Fibroblast of pulmonary artery (primary cell): ENCODE measurements at places on chromosomes 7 and 10.

- no peak for DNase-seq
These were observed 52.7 kb downstream of the TASOR2 start for GRCh38 chr10:5737352-5737751.

DNA sequence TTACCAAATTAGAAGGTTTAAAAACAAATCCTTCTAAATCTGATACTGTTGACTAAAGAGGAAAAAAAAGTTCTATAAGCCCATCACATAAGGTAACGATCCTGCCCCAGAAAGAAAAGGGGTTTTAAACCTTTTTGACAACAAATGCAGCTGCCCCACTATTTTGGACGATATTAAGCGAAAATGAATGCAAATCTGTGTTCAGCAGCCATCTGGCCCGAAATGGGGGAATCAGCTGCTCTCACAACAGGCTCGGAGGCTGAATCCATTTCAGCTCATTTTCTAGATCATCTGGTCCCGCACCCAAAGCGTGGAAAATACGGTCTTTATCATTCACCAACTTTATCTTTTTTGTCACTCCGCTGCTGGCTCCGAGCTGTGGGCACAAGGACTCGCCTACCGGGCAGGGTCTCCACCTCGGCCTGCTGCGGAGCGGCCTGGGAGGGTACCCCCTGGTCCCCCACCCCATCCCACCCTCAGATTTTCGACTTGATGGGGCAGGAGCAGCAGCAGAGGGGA is 2.4 kb upstream of the EBF3 start:
- no peak for DNase-seq

DNA sequence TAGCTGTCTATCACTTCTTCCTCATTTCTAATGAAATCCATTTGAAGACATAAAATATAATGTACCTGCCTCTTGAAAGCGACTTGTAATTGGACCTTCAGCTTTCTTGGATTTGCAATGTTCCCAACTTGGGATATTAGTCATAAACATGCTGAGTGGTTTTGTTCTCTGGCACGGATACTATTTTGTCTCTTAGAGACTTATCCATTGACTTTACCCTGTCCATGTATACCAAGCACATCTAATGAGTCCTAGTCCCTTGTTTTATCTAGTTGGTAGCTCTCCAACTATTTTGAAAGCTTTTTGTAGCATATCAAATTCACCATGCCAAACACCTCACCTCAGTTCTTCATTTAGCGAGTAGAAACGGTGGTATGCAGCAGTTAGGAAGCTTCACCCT is 18.9 kb downstream of the PLEKHS1 start:
- no peak for DNase-seq

DNA sequence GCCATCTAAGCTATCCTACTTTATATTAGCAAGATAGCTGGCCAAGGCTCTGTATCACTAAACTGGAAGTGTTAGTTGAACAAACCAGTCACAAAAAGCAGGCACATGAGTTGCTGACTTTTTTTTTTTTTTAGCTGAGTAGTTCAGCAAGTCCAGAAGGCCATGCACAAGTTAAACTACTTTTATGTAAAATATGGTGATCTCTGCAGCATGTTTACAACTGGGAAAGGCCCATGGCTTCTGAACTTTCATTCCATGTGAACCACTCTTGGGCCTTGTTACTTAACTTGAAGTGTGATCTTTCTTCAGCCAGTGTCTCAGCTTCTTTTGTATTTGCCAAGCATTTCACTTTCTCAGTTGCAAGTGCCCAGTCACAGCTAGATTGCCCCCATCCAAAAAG is 78.5 kb downstream of the CALD1 start:
- DNase-seq: no peak

- DNase-seq: no peak
These were observed 24.8 kb downstream of the ARL4A start for GRCh38 chr7:12712236-12712635.

DNA sequence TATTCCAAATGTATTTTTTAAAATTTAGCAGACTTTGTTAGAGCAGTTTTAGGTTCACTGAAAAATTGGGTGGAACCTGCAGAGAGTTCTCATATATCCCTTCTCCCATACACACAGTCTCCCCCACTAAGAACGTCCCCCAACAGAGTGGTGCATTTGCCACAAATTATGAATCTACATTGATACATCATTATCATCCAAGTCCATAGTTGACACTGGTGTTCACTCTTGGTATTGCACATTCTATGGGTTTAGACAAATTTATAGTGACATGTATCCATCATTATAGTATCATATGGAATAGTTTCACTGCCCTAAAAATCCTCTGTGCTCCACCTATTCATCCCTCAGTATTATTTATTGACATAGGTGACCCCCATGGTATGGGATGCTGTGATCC is 97.3 kb upstream of the AFAP1L2 start:
- no peak for DNase-seq

DNA sequence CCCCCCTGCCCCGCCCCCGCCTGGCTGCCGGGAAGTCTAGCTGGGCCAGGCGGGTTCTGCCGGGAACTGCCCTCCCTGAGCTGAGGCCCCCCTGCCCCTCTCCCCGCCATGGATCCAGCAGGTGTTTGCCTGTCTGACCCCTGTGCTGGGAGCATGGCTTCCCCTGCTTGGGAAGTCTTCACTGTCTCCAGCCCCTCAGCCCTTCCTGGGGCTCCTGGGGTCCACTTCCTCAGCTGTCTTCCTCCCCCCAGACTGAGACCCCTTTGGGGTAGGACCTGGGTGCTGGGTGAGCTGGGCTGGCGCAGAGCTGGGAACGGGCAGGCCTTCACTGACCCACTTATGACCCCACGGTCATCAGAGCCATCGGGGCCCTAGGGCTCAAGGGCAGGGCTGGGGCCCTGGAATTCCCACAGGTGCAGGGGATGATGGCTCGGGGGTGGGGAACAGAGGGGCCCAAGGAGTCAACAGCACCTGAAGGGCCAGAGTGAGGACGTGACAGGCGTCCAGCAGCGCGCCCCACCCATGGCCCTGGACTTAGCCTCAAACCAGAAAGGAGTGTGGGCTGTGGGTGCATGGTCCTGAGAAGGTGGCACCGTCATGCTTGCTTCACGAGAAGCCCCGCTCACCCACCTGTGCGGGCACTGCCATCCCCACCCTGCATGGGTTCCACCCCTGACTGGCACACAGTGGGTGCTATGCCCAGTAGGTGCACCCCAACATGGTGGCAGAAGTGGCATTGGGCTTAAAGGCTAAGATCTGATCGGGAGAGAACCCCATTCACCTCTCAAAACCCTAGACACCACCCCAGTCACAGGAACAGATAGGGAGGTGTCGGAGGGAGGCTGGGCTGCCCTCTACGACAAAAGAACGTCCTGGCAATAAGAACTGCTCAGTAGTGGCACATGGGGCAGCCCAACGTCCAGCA is 16.2 kb upstream of the TNRC18 start:
- no peak for DNase-seq

DNA sequence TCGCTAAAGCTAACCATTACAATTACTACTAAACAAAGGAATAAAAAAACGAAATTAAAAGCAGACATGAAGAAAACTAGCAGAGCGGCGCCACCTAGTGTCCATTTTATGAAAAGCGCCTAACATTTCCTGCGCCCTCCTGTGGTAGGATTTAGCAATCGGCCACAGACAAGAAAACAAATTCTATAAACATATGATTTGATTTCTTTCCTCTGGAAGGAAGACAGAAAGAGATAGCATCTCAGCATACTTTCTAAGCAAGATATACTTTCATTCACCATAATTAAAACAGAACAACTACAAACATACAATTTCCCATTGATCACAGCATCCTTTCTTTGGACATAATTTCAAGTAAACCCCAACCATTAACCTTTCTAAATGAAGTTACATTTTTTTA is 337.7 kb upstream of the NPVF start:
- DNase-seq: peak; percentile 81

DNA sequence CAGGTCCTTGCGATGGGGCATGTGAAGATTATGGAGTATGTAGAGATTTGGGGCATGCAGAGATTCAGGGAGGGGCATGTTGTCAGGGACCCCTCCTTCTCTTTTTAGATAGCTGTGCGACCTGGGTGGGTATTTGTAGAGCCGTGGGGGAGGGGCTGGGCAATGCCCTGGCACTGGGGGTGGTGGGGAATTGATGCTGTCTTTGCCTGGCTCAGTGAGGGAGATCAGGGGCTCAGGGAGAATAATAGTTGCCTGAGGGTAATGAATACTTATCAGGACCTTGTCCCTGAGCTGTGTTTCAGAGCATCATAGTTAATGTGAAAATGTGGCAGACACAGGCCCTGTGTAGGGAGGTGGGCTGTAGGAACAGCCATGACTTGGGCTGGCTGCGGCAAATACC is 3.5 kb downstream of the RAMP3 start:
- DNase-seq: no peak

- peak; percentile 36 for DNase-seq
These were observed 13.4 kb downstream of the NOD1 start for GRCh38 chr7:30465046-30465810.

- no peak for DNase-seq
These were observed 39.8 kb upstream of the SRGN start for GRCh38 chr10:69048103-69048502.

DNA sequence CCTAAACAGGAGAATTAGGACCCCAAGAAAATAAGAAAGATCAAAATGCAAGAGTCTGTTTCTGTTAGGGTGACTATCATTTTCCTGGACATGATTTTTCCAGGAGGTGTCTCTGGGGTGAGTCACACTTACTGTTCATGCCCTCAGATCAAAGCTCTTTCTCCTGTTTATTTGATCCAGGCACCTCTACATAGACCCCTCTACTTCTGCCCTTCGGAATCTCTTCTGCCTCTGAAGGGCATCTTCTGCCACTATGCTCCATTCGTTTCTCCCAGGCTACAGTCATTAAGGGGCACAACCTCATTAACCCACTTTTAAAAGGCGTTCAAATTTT is 1328.0 kb downstream of the GATA3 start:
- no peak for DNase-seq

GRCh38 chr7:118080947-118081346 is 103.0 kb upstream of the LSM8 start:
- peak; percentile 36 for DNase-seq

DNA sequence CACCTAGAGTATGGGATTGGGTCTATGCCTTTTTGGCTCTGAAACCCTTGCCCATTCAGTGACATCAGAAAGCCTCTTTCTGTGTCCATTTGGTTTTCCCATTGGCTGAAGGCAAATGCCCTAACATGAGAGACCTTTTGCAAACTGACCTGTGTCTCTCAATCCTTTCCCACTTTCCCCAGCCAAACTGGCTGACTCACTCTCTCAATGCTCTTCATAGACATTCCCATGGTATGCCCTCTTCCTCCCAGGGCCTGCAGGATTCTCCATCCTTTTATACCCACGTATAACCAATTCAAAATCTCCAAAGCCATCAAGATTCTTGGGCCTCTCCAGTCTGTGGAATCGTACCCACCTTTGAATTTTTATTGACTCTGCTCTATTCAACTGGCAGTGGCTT is 563.3 kb downstream of the GATA3 start:
- DNase-seq: no peak

GRCh38 chr7:31455844-31456243 is 58.0 kb upstream of the ITPRID1 start:
- no peak for DNase-seq

GRCh38 chr10:86409183-86409582 is 42.6 kb upstream of the GRID1 start:
- no peak for DNase-seq

GRCh38 chr7:4744391-4745264 is 30.8 kb upstream of the AP5Z1 start:
- peak; percentile 100 for DNase-seq

- DNase-seq: no peak
These were observed 50.3 kb downstream of the HTR5A start for GRCh38 chr7:155120460-155120859.

DNA sequence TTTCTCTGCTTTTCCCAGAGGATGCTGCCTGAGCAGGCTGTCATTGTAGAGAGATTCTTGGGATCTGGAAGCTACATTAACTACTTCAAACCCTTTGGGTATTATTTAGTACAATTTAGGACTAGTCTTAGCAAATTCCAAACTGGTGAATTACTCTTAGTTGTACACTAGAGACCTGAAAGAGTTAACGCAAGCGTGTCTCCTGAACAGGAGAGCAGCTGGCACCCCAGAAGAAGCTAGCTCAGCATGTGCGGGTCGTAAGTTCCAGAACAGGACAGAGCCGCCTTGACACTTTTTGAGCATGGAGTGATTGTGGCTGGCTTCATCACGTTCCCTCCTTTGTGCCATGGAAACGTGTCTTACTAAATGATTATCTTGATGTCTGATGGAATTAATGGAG is 495.7 kb upstream of the TPK1 start:
- no peak for DNase-seq

GRCh38 chr10:123147635-123148413 is at the start of gene HMX2:
Gene HMX2, plus strand, starts transcription at chr10:123148136. Its CDS starts 243 bp downstream, at chr10:123148379.
- no peak for DNase-seq

DNA sequence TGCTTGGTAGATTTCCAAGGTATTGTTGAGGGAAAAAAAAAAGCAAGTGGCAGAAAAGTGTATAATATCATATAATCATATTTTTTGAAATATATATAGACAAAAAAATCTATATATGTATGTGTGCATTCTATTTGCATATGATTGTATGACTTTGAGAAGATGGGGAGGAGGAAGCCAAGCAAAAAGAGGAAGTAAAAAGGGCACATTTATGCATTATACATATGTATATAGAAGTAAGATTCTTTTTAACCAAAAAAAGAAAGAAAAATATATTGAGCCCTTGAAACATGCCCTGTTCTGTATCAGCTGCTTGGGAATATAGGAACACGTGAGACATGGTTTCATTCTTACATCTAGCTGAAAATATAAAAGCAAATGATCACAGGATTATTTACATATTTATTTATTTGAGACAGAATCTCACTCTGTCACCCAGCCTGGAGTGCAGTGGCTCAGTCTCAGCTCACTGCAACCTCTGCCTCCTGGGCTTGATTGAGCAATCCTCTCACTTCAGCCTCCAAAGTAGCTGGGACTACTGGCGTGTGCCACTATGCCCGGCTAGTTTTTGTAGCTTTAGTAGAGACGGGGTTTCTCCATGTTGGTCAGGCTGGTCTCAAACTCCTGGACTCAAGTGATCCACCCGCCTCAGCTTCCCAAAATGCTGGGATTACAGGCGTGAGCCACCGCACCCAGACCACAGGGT is 18.0 kb upstream of the SLF2 start:
- no peak for DNase-seq

DNA sequence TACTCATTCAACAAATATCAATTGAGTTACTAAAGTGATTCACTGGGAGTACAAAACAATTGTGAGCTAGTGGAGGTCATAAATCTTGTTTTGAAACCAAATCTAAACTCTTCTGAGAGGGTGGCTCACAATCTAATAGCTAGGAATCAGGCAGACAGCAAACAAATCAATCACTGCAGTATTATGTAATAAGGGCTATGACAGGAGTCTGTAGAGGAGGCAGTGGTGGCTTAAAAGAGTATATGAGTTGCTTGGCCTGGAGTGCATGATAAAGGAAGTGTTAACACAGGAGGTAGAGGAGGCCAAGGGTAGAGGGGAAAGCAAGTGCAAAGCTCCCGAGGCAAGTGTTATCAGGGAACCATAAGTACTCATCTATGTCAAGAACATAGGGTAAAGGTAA is 16.5 kb downstream of the MYPN start:
- DNase-seq: no peak
